ENCODE measurements at places on chromosomes 1 and 21. TPM values are rescaled to one million over a fixed set of nuclear protein-coding genes. Genes with fewer than 3 reads are reported as not detected.

The SYNC gene
- total RNA-seq, result not detected

The LYPLAL1 gene
- total RNA-seq, result 23.7 TPM

The PROK1 gene
- total RNA-seq, result not detected

The DPT gene
- not detected for total RNA-seq

The HNRNPU gene
- 589 TPM for total RNA-seq

The AKT3 gene
- total RNA-seq, result 39.3 TPM

The PYHIN1 gene
- total RNA-seq, result 10.0 TPM

The WNT9A gene
- total RNA-seq, result 0.05 TPM

The VPS13D gene
- total RNA-seq, result 28.6 TPM

The TCP10L gene
- total RNA-seq, result 1.3 TPM

The AQP10 gene
- not detected for total RNA-seq

The APP gene
- total RNA-seq, result 85.7 TPM

The CELSR2 gene
- 4.3 TPM for total RNA-seq

The AIRE gene
- total RNA-seq, result not detected

The F11R gene
- total RNA-seq, result 15.5 TPM

The HEATR1 gene
- 66.1 TPM for total RNA-seq

- DNase-seq, result peak; percentile 35
- peak within 1 kb of the TSS; percentile 85 for H3K4me3 ChIP-seq
- peak within 1 kb of the TSS; percentile 97 for H3K27ac ChIP-seq
- H3K36me3 ChIP-seq, result peaks cover 40% of the 10 kb centered on the region
Observed at GRCh38 chr1:160522622-160523345, at the start of gene SLAMF6. Gene SLAMF6 (minus strand): TSS chr1:160523255. CDS start chr1:160523192, 63 bp downstream.

DNA sequence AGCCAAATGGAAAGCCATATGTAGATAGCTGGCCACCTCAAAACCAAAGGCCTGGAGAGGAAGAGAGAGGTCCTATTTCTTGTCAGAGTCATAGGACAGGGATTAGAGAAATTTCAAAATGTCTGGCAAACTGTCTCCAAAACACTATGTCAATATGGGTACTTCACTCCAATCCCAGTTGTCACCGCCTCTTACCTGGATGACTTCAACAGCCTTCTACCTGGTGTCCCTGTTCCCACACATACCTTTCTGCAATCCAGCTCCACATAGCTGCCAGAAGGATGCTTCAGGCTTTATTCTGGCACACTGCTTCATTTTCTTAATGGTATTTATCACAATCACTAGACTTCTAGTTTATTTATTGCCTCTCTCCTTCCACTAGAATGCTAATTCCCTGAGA, 14.5 kb downstream of the PTGER3 start:
- peaks cover 20% of the 10 kb centered on the region for H3K27me3 ChIP-seq
- H3K4me1 ChIP-seq, result peaks cover 16% of the 10 kb centered on the region
- no peak overlapping the region for H3K4me3 ChIP-seq
- no peak for DNase-seq
- no peaks in the 10 kb centered on the region for H3K36me3 ChIP-seq

DNA sequence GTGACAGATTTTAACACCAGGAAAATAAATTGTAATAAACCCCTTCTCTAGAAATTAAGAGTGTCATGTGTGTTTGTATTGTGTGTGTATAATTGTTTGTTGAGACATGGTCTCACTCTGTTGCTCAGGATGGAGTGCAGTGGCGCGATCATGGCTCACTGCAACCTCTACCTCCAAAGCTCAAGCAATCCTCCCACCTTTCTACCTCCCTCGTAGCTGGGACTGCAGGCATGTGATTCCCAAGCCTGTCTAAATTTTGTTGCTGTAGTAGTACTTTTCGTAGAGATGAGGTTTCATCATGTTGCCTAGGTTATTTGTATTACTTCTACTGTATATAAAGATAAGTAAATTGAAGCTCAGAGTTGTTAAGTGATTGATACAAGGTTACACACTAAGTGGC, 68.5 kb upstream of the RAVER2 start:
- H3K4me3 ChIP-seq, result no peak overlapping the region
- no peaks in the 10 kb centered on the region for H3K36me3 ChIP-seq
- H3K27ac ChIP-seq, result no peak overlapping the region
- no peaks in the 10 kb centered on the region for H3K27me3 ChIP-seq
- no peaks in the 10 kb centered on the region for H3K4me1 ChIP-seq

GRCh38 chr1:201275253-201275666, 8.0 kb upstream of the PKP1 start:
- no peak for DNase-seq
- H3K4me1 ChIP-seq, result no peaks in the 10 kb centered on the region
- no peaks in the 10 kb centered on the region for H3K36me3 ChIP-seq
- H3K27ac ChIP-seq, result no peak overlapping the region

- H3K4me3 ChIP-seq, result no peak overlapping the region
- H3K4me1 ChIP-seq, result no peaks in the 10 kb centered on the region
- H3K27me3 ChIP-seq, result peaks cover 30% of the 10 kb centered on the region
- no peak overlapping the region for H3K27ac ChIP-seq
Observed at GRCh38 chr1:221558396-221558795, 183.5 kb downstream of the DUSP10 start.

DNA sequence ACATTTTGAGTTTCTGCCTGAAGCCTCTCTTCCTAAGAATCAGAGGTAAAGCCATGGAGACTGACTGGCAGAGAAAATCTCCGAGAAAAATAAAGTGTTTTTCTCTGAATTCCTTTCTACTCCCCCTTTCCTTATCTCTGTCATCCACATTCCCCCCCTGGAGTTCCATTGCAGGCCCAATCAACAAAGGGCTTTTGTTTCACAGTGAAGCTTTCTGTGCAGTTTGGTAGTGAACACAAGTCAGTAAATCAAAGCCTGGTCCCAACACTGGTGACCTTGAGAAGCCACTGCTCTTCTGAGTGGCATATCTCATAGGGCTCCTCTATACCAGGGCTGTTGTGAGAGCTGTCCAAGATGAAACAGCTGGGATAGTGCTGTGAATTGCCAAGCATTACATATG, 228.4 kb downstream of the SEC16B start:
- no peak overlapping the region for H3K27ac ChIP-seq
- no peaks in the 10 kb centered on the region for H3K27me3 ChIP-seq
- H3K36me3 ChIP-seq, result no peaks in the 10 kb centered on the region
- H3K4me3 ChIP-seq, result no peak overlapping the region
- no peak for DNase-seq

- no peaks in the 10 kb centered on the region for H3K27me3 ChIP-seq
- peak; percentile 86 for DNase-seq
- peaks cover 3% of the 10 kb centered on the region for H3K36me3 ChIP-seq
- peaks cover 44% of the 10 kb centered on the region for H3K4me1 ChIP-seq
- peak overlapping the region; percentile 100 for H3K27ac ChIP-seq
- H3K4me3 ChIP-seq, result peak overlapping the region; percentile 97
Observed at GRCh38 chr1:150561974-150562445, 12.8 kb downstream of the ADAMTSL4 start.

- DNase-seq, result no peak
- H3K4me1 ChIP-seq, result no peaks in the 10 kb centered on the region
- H3K36me3 ChIP-seq, result no peaks in the 10 kb centered on the region
Observed at GRCh38 chr1:245874942-245875580, 632.0 kb downstream of the SMYD3 start.

- no peak for DNase-seq
- no peak overlapping the region for H3K4me3 ChIP-seq
- H3K4me1 ChIP-seq, result no peaks in the 10 kb centered on the region
Observed at GRCh38 chr1:231668826-231669225, 42.2 kb downstream of the DISC1 start.

GRCh38 chr1:181324797-181325616, 158.3 kb upstream of the CACNA1E start:
- H3K27me3 ChIP-seq, result peaks cover 23% of the 10 kb centered on the region
- no peak for DNase-seq
- H3K36me3 ChIP-seq, result no peaks in the 10 kb centered on the region
- H3K4me3 ChIP-seq, result no peak overlapping the region

GRCh38 chr1:46519209-46519608, 29.6 kb downstream of the DMBX1 start:
- peaks cover 32% of the 10 kb centered on the region for H3K27me3 ChIP-seq
- no peak overlapping the region for H3K4me3 ChIP-seq
- H3K36me3 ChIP-seq, result no peaks in the 10 kb centered on the region
- no peak overlapping the region for H3K27ac ChIP-seq
- DNase-seq, result no peak

DNA sequence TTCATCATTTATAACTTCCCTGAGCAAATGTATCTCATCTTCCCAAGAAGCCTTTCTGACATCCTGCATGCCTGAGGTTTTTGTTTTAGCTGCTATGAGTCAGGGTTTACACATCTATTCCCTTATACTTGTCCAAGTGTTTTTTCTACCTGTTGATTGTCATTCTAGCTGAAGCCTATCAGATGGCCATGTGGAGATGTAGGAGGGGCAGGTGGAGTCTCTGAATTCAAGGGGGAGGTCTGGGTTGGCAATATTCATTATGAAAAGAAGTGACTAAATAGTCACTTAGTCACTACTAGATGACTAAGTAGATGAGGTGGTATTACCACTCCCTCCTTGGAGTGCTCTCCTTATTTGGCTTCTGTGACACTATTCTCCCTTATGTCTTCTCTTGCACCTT, 52.4 kb downstream of the XCL1 start:
- no peak overlapping the region for H3K27ac ChIP-seq
- no peak overlapping the region for H3K4me3 ChIP-seq
- peaks cover 18% of the 10 kb centered on the region for H3K27me3 ChIP-seq
- peaks cover 7% of the 10 kb centered on the region for H3K4me1 ChIP-seq
- no peaks in the 10 kb centered on the region for H3K36me3 ChIP-seq

GRCh38 chr1:19402031-19402813, 83.1 kb downstream of the CAPZB start:
- no peak overlapping the region for H3K4me3 ChIP-seq
- H3K36me3 ChIP-seq, result peaks cover 30% of the 10 kb centered on the region
- no peaks in the 10 kb centered on the region for H3K27me3 ChIP-seq
- H3K27ac ChIP-seq, result no peak overlapping the region

- H3K27me3 ChIP-seq, result peaks cover 38% of the 10 kb centered on the region
- H3K4me3 ChIP-seq, result no peak overlapping the region
- no peaks in the 10 kb centered on the region for H3K36me3 ChIP-seq
- DNase-seq, result no peak
Observed at GRCh38 chr1:20342294-20343148, 51.8 kb downstream of the VWA5B1 start.

- H3K27me3 ChIP-seq, result no peaks in the 10 kb centered on the region
- peaks cover 63% of the 10 kb centered on the region for H3K4me1 ChIP-seq
- no peak for DNase-seq
- H3K4me3 ChIP-seq, result peak overlapping the region; percentile 10
Observed at GRCh38 chr1:8396786-8397406, 79.0 kb downstream of the SLC45A1 start.

GRCh38 chr1:205950826-205951549, 7.7 kb upstream of the SLC26A9 start:
- peaks cover 17% of the 10 kb centered on the region for H3K27me3 ChIP-seq
- no peaks in the 10 kb centered on the region for H3K4me1 ChIP-seq
- no peak overlapping the region for H3K4me3 ChIP-seq

- H3K27me3 ChIP-seq, result no peaks in the 10 kb centered on the region
- DNase-seq, result no peak
- H3K4me3 ChIP-seq, result no peak overlapping the region
- H3K4me1 ChIP-seq, result no peaks in the 10 kb centered on the region
- no peak overlapping the region for H3K27ac ChIP-seq
- H3K36me3 ChIP-seq, result no peaks in the 10 kb centered on the region
Observed at GRCh38 chr1:104932949-104933679, 1183.4 kb downstream of the AMY1C start.

GRCh38 chr1:44503625-44504024, 98.6 kb downstream of the RNF220 start:
- no peaks in the 10 kb centered on the region for H3K27me3 ChIP-seq
- no peak for DNase-seq
- no peaks in the 10 kb centered on the region for H3K4me1 ChIP-seq
- no peak overlapping the region for H3K27ac ChIP-seq
- H3K36me3 ChIP-seq, result no peaks in the 10 kb centered on the region
- H3K4me3 ChIP-seq, result no peak overlapping the region

GRCh38 chr1:174051956-174052355, 29.8 kb upstream of the RC3H1 start:
- no peak overlapping the region for H3K27ac ChIP-seq
- no peaks in the 10 kb centered on the region for H3K4me1 ChIP-seq
- H3K4me3 ChIP-seq, result no peak overlapping the region
- DNase-seq, result no peak

DNA sequence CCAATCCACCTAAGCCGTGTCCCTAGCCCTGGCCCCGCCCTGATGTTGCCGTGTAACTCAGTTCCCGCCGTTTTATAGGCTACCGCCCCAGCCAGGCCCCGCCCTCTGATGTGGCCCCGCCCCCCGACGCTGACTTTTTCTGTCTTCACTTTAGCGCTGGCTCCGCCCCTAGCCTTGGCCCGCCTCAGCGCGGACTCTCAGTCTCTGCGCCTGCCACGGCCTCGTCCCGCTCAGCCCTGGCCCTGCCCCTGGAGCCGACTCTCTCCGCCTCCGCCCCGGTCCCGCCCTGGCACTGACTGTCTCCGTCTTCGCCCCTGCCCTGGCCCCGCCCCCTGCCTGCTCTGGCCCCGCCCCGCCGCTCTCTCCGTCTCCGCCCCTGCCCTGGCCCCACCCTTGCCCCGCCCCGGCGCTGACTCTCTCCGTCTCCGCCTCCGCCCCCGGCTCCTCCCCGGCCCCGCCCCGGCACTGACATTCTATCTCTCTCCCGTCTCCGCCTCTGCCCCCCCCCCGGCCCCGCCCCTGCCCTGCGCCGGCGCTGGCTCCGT, 5.2 kb downstream of the MATN1 start:
- peak overlapping the region; percentile 83 for H3K27ac ChIP-seq
- no peaks in the 10 kb centered on the region for H3K27me3 ChIP-seq
- H3K36me3 ChIP-seq, result no peaks in the 10 kb centered on the region
- H3K4me3 ChIP-seq, result peak overlapping the region; percentile 88

DNA sequence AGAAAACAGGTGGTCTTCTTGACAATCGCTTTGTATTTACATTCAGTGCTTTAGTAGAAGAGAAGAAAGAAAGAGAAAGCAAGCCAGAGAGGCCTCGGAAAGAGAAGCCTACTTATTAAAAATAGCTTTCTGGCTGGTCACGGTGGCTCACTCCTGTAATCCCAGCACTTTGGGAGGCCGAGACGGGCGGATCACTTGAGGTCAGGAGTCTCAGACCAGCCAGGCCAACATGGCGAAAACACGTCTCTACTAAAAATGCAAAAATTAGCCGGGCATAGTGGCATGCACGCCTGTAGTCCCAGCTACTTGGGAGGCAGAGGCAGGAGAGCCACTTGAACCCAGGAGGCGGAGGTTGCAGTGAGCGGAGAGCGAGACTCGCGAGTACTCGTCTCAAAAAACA, 1.8 kb upstream of the SLC19A2 start:
- H3K27me3 ChIP-seq, result no peaks in the 10 kb centered on the region
- H3K4me1 ChIP-seq, result peaks cover 61% of the 10 kb centered on the region

GRCh38 chr1:167251472-167251871, 30.8 kb downstream of the POU2F1 start:
- H3K4me1 ChIP-seq, result peaks cover 36% of the 10 kb centered on the region
- no peaks in the 10 kb centered on the region for H3K36me3 ChIP-seq
- DNase-seq, result no peak

DNA sequence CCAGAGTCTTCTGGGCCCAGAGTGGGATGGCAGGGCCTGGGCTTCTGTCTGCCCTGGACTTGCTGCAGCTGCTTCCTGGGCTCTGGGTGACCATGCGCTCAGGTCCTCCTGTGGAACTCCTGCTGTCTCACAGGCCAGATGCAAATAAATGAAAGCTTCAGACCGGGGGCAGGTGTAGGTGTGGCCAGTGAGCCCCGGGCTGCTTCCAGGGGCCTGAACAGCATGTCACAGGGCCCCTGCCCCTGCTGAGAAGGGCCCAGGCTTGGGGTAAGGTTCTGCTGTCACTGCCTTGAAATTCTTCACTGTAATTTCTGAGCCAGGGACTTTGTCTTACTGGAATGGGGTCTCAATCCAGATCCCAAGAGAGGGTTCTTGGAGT, 2.5 kb upstream of the PKNOX1 start:
- no peaks in the 10 kb centered on the region for H3K27me3 ChIP-seq
- no peak overlapping the region for H3K27ac ChIP-seq
- no peak overlapping the region for H3K4me3 ChIP-seq
- no peak for DNase-seq
- H3K36me3 ChIP-seq, result peaks cover 7% of the 10 kb centered on the region

- H3K4me3 ChIP-seq, result no peak overlapping the region
- H3K27me3 ChIP-seq, result peaks cover 39% of the 10 kb centered on the region
- no peak overlapping the region for H3K27ac ChIP-seq
- no peaks in the 10 kb centered on the region for H3K36me3 ChIP-seq
Observed at GRCh38 chr1:87404296-87404695, 75.6 kb downstream of the LMO4 start.

Measured in activated T-helper 2 cell treated with anti-CD3 and anti-CD28 coated beads, Interferon-gamma antibody, Interleukin-2, Interleukin-4, amounts not matched to agents 10 μg/mL and 5 μg/mL and 100 μg/mL, durations not matched to agents 14 hours and 24 hours and 36 hours (primary cell).